Motor neuron (in vitro differentiated cells): ENCODE measurements at places on chromosomes 2 and 18. TPM values are rescaled to one million over a fixed set of nuclear protein-coding genes. Genes with fewer than 3 reads are reported as not detected.

DNA sequence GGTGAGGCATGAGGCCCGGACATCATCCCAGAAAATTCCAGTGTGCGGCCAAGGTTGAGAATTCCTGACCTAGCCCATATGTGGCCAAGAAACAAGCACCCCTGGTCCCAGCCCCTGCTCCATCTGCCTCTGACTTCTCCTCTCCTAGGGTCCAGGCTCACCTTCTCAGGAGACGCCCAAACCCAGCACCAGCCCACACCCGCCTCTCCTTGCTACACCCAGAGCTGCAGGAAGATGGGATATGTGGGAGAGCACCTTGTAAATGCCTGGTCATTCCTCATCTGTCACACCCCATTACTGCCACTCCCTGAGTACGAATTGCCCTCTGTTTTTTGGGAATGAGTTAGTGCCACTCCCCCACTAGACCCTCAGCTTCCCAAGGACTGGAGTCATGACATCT lies 7.3 kb upstream of the ATP6V1B1 start:
- ATAC-seq = no peak

DNA sequence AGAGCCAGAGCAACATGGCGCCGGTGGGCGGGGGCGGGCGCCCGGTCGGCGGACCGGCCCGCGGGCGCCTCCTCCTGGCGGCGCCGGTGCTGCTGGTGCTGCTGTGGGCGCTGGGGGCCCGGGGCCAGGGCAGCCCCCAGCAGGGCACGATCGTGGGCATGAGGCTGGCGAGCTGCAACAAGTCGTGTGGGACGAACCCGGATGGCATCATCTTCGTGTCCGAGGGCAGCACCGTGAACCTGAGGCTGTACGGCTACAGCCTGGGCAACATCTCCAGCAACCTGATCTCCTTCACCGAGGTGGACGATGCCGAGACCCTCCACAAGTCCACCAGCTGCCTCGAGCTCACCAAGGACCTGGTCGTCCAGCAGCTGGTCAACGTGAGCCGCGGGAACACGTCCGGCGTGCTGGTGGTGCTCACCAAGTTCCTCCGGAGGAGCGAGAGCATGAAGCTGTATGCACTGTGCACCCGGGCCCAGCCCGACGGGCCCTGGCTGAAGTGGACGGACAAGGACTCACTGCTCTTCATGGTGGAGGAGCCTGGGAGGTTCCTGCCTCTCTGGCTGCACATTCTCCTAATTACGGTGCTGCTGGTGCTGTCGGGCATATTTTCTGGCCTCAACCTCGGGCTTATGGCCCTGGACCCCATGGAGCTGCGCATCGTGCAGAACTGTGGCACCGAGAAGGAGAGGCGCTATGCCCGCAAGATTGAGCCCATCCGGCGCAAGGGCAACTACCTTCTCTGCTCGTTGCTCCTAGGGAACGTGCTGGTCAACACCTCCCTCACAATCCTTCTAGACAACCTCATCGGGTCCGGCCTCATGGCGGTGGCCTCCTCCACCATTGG lies 507 bp downstream of the CNNM4 start:
- no peak for ATAC-seq

DNA sequence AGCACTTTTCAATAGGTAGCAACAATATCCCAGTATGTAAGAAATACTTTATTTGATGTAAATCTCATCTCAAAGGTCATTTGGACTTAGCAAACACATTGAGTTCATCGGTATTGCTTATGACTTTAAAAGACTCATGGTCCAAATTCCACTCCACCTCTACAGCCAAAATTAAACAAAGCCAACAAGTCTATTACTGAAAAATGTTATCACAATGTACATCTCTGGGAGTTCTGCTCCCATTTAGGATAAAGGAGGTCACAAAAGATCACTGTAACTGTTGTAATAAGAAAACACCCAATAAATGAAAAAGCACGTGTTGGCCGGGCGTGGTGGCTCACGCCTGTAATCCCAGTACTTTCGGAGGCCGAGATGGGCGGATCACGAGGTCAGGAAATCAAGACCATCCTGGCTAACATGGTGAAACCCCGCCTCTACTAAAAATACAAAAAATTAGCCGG lies 50.0 kb downstream of the ESCO1 start:
- ATAC-seq = no peak

- ATAC-seq = no peak
Measured at GRCh38 chr18:79856119-79857007, 58.6 kb downstream of the KCNG2 start.

DNA sequence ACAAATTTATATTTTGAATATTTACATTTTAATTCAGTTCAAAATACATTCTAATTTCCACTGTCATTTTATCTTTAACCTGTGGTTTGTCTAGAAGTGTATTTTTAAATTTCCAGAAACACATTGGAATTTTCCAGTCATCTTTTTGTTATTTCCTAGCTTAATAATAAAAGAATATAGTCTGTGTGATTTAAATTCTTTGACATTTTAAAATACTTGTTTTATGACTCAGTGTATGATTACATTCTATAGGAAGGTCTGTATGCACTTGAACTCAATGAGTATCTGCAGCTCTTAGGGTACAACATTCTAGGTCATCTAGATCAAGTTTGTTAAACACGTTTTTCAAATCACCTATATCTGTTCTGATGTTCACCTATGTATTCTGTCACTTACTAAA lies 88.3 kb upstream of the MBOAT2 start:
- ATAC-seq = no peak

DNA sequence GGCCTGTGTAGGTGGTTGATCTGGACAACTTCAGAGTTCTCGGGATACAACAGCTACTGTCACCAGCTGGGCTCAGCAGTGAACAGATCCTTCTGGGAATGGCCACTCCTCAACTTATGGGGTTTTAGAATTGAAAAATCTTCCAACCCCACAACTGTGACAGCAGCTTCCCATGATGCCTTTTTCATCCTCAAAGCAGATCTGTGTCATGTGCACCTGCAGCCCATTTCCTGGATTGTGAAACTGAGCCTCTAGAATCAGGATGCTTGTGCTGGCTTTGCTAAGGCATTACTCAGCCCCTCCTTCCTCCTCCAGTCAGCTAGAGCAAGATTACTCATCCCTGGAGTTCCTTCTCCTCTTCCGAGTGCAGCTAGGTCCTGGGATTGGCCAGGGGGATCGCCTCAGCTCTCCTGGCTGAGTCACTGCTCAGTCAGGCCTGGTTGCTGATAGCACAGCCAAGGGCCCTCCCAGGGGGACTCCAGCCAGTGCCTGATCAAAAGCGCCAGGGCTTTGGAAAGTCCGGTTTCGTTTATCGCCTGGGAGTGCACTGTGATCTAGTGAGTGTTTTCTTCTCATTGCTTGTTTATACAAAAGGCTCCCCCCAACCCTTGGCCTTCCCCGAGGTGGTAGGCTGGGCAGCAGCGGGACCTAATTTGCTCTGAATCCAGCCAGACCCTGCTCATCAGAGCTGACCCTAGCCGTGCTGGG lies 2.4 kb upstream of the LPIN1 start:
- peak; percentile 76 for ATAC-seq

DNA sequence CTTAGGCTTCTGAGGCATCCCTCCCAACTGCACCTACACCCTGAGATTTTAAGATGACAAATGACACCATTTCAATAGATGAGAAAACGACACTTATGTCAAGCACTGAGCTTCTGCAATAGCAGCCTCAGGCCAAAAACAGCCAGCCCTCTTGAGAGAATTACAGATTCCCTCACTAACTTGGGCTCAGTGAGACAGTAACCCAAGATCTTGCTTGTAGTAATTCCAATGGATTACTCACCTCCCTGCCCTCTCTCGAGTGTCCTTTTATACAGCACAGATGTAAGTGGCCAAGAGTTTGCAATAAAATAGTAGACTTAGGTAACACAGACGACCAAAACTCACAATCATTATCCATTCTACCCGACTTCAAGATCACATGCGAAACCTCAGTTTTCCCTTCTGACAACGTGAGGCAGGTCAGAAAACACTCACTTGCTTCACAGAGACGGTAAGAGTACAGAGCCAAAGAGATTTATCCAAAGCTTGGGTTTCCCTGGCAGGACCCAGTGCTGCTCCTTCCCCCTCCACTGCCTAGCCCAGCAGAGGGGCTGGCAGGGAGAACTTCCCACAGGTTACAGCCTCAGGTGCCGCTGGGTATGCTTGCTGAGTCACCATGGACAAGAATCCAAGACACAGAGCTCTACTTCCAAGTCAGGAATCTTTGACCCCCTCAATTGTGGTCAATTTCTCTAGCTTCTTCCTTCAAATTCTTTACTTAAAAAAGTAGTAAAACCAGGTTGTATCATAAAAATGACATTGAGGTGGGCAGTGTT lies 181.4 kb downstream of the MYO5B start:
- ATAC-seq = no peak

GRCh38 chr18:21763846-21764646 lies 23.5 kb downstream of the MIB1 start:
- ATAC-seq = no peak

DNA sequence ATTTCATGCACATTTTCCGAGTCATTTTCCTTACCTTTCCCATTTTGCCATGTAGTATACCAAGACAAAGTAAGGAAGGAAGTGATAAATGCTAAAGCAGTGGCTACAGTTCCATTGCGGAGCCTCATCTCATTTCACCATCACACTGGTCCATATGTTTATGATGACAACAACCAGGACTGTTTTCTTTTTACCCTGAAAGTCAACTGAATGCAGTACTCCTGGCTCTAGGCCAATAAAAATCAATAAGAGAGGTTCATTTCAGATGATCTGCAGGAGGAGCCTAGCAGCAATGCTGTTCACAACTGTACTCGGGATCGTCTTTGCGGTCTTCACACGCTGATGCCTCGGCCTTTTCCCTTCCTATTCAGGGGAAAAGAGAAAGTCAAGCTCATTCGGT lies 4.7 kb downstream of the MGAT4A start:
- no peak for ATAC-seq

- ATAC-seq = peak; percentile 85
Measured at GRCh38 chr2:224982910-224983711, 59.2 kb downstream of the DOCK10 start.

- no peak for ATAC-seq
Measured at GRCh38 chr18:21303895-21304294, 61.9 kb downstream of the GREB1L start.

GRCh38 chr18:10965119-10965518 lies 184.2 kb downstream of the PIEZO2 start:
- ATAC-seq = no peak

DNA sequence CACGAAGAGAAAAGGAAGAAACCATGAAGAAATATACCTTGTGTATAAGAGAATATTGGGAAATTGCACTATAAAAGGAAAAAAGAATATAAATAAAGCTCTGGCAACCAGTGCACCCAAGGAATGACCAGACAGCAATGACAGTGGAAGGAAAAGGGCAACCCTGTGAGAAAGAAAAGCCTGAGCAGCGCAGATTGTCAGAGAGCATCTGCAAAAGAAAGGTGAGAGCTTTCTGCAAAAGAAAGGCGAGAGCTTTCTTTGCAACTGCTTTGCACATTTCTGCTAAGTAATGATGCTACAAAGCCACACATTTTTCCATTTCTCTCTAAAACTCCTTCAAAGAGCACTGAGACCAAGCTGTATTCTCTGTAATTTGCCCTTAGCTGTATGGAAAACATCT lies 83.6 kb downstream of the CTNNA2 start:
- ATAC-seq = no peak

GRCh38 chr2:224764565-224765236 lies 48.5 kb upstream of the CCDC195 start:
- no peak for ATAC-seq

DNA sequence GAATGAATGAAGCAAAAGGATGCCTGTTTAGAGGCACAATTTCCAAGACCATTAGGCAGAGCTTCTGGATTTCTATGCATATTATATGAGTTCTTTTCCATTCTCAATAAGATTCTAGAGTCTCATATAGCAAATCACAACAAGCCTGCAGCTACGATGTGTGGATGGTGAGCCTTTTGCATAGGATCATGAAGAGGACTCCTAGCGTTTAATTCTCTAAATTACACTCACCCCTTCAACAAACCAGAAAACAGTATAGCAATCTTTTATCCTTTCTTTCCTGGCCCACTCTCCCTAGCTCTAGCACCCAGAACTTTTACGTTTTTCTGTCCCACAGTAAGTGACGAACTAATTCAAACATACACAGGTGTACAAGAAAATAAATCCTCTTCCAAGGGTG lies 293.1 kb upstream of the KLHL29 start:
- ATAC-seq = no peak

DNA sequence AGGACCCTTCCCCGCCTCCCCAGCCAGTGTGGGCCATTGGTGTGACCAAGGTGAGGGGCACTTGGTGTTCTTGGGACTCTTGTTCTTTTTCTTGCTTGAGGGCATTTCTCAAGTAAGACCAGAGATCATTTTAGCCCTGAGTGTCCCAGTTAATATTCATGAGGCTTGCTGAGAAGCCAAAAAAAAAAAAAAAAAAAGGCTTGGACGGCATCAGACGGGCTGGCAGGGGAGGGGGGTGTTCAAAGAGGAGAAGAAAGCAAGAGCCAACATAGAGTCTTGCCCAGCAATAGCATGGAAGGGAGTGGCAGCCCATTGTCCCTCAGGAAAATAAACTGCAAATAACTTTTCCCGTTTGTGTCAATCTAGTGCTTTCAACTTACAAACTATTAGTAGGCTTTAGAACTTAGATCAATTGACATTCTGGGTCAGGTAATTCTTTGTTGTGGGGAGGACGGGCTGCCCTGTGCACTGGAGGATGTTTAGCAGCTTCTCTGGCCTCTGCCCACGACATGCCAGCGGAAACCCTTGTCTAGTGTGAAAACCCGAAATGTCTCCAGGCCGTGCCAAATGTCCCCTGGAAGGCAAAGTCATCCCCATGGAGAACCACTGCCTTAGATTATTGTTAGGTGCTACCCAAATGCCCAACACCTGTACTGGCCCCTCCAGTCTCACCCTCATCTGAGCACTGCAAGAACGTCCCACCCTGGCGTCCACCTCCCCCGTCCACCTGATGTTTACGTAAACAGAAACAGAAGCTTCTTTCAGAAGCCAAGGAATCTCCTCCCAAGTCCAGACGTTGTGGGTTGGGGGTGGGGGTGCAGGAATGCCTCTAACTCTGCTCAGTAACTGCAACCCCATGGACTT lies 163.4 kb downstream of the BCL2 start:
- ATAC-seq = no peak

- ATAC-seq = no peak
Measured at GRCh38 chr18:5630900-5631413, 87.2 kb upstream of the EPB41L3 start.

- ATAC-seq = no peak
Measured at GRCh38 chr2:175575346-175576258, 394.1 kb upstream of the ATP5MC3 start.

- ATAC-seq = no peak
Measured at GRCh38 chr2:23330214-23330613, 54.8 kb upstream of the KLHL29 start.

GRCh38 chr2:241381872-241382271 lies 25.8 kb downstream of the FARP2 start:
- no peak for ATAC-seq

Gene GALR1
- total RNA-seq = 0.29 and 1.8 TPM in 2 replicates

Gene CRYBA2
- total RNA-seq = 6.4 and 11.2 TPM in 2 replicates

Gene SPC25
- total RNA-seq = 0.50 and 0.76 TPM in 2 replicates

Gene GRHL1
- total RNA-seq = 1.5 and 1.7 TPM in 2 replicates

Gene ZNF804A
- 9.0 and 10.4 TPM in 2 replicates for total RNA-seq

Gene IL1R2
- not detected in 2 replicates for total RNA-seq

Gene NETO1
- total RNA-seq = 13.1 and 17.6 TPM in 2 replicates

Gene UGT1A5
- total RNA-seq = not detected in 2 replicates

Gene CDKL4
- total RNA-seq = 0.29 and 0.91 TPM in 2 replicates

Gene CDK5R2
- total RNA-seq = 4.2 and 4.6 TPM in 2 replicates

Gene TSPYL6
- 0.21 and 0.89 TPM in 2 replicates for total RNA-seq

Gene DRC1
- total RNA-seq = not detected in 2 replicates

Gene HTR2B
- total RNA-seq = 0.33 TPM in 1 of 2 replicates, not detected in the other
